ENCODE measurements at places on chromosomes 2 and 18. TPM values are rescaled to one million over a fixed set of nuclear protein-coding genes. Genes with fewer than 3 reads are reported as not detected.

- no peak for DNase-seq
These were observed 2.4 kb downstream of the CYP26B1 start for GRCh38 chr2:72145289-72145657.

GRCh38 chr2:70069049-70069448, 18.2 kb upstream of the PCBP1 start:
- no peak for DNase-seq

DNA sequence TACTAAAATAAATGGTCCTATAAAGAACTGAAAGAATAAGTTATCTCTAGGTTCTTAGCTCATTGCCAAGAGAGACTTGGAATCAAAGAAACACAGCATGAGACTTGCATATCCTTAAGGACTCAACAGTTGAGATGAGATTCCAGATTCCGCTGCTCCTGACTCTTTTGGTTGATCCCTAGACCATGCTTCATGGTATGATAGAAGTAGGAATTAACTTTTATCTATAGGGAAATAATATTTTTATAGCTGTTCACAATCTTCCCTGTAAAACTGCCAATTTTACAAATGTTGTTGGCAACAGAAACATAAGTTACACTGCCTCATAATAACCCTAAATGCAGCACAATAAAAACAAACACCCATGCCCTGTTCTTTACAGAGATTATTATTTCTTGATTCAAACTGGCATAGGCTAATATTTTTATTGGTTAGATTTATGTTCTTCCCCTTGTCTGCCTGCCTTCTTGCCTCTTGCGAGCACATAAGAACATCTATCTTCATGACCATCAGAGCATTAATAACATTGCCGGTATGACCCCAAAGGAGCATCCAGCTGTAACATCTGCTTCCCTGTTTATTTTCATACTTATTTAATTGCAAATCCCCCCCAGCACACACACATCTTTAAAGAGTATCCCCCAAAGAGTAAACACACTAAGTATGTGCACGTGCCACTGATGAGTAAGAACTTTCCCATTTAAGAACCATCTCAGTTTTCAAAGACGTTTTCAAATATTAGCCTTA, 735.7 kb upstream of the SLC8A1 start:
- no peak for DNase-seq

GRCh38 chr18:66550366-66550765, 53.5 kb downstream of the CDH19 start:
- DNase-seq, result peak; percentile 19

The TFCP2L1 gene
- polyA plus RNA-seq, result 63.5 TPM

The C2orf15 gene
- 11.2 TPM for polyA plus RNA-seq
